NCI-H526 (cell line): ENCODE measurements at places on chromosomes 11 and 22.

DNA sequence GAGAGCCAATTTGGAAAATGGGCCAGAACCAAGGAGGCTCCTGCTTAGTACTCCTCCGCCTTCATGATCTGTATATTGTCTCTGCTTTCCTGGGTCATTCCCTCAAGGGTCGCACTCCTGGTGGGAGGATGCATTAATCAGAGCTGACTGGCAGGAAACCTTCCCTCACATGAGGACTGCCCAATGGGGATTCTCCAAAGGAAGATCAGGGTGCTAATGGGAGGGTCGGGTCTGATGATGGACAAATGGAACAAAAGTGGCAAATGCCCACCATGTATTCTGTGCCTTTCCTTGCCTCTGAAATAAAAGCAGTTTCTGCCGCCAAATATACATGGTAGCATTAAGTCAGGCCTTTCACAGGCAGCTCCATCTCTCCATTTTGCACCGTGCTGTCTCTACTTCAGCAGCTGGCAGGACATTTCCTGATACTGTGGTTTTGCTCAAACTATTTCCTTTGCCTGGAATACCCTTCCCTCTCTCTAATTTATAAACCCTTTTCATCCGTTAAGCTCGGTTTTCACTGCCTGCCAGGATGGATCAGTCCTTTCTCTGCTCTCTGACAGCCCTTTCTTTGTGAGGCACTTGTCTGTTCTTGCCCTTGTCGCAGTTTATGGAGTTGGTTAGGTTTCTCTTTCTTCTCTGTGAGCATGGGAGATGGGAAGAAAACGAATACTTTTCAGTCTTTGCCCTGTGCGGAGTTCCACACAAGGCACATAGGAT, 13.5 kb downstream of the SREBF2 start:
- no peak for DNase-seq

DNA sequence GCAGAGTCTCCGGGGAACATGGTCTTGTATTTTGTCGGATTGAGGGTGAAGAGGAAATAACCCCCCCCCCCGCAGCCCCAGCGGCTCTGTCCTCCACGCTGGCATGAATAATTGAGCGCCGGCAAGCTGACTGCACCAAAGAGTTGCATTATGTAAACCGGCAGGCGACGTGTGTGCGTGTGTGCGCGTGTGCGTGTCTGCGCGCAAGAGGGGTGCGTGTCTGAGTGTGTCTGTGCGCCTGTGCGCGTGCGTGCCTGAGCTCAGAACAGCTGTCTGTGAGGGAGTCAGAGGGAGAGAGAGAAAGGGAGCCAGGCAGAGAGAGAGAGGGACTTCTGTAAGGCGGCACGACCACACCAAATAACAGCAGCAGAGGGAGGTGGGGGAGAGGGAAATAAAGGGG, 94.4 kb downstream of the SCN3B start:
- peak; percentile 96 for DNase-seq

GRCh38 chr11:64444838-64445441, 86.0 kb downstream of the RPS6KA4 start:
- DNase-seq = peak; percentile 12

- DNase-seq = peak; percentile 81
Observed at GRCh38 chr11:22787551-22788162, 41.9 kb downstream of the SVIP start.

GRCh38 chr22:39545386-39546365, 13.1 kb upstream of the RPS19BP1 start:
- DNase-seq = no peak

DNA sequence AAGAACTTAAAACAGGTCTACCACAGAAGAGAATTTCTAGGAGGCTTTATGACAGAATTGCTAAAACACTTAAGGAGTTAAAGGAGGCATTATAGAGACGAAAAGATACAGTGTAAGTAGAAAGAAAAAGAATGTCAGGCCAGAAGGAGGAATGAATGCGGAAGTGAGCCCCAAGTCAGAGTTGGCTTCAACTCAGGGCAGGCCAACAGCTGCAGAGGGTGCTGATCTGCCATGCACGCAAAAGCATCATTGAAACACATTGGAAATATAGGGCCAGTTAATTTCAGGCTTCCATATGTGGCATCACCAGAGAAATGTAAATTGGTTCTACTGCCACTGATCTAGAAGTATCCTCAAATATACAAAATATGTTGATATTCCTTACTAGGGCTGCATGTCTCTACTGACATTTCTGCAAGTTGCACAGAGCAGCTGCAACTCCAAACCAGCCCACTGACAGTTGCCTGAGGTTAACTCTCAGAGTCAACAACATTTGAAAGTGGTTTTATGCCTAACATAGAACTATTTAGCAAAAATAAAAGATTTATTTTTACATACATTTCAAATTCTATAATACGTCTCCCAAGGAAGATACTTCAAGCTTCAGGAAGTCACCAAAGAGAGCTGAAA, 324.1 kb downstream of the C11orf87 start:
- no peak for DNase-seq

GRCh38 chr22:24768537-24769374, 5.8 kb downstream of the PIWIL3 start:
- DNase-seq = peak; percentile 77

GRCh38 chr22:42080287-42080686, 787 bp downstream of the SMDT1 start:
- no peak for DNase-seq

DNA sequence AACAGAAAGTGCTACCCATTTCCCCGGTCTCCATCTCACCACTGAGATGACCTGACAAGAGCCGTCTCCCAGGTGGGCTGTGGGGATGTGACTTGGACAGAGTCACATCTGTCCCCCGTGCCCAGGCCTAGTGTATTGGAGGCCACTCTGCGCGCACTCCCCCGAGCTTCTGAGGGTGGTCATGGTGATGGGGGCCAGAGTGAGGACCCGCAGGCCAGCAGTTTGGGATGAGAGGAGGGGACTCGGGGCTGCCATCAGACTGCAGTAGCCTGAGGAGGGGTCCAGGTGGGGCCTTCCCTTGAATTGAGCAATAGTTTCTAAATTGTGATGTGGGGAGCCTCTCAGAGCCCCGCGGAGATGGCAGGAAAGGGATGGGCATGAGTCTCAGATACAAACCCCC, 852.6 kb downstream of the TBC1D22A start:
- no peak for DNase-seq

- DNase-seq = no peak
Observed at GRCh38 chr11:83070044-83070701, 1.5 kb downstream of the RAB30 start.

DNA sequence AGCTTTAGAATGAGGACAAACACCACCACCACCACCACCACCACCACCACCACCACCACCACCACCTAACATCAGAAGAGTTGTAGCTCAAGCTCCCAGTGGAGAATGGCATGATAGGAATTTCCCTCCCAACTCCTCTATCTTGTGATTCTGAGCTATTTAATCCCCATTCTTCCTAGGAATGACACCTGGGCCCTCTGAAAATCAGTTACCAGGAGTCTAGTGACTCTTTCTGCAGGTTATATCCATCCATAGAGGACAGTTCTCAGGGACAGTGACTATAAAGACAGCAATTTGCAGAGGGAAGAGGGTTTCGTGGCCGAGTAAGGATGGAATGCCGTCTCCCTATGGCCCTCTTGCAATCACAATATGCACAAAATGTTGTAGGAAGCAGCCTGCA, 27.8 kb downstream of the MYH9 start:
- no peak for DNase-seq

- no peak for DNase-seq
Observed at GRCh38 chr11:47620836-47621378, 21.5 kb downstream of the MTCH2 start.

- no peak for DNase-seq
Observed at GRCh38 chr22:46824980-46825544, 62.6 kb downstream of the TBC1D22A start.

GRCh38 chr11:108662700-108663099, 2.2 kb upstream of the DDX10 start:
- no peak for DNase-seq

DNA sequence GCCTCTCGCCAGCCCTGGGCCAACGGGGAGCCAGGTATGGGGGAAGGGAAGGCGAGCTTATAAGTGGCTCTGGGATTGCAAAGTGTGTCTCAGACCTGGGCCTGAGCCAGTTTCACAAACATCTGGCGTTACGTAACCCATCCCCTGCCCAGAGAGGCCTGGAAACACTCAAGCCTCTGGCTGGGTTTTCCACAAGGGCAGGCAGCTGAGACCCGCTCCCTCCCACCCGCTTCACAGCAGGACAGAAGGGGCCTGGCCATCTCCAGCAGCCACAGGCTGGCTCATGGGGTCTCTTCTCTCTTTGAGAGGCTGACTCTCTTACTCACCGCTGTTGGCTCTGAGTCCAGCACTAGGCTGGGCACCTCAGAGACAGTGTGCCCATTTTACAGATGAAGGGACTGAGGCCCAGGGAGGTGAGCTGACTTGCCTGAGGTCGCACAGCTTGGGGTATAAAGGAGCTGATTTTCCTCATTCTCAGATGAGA, 44.5 kb downstream of the TRIOBP start:
- no peak for DNase-seq

DNA sequence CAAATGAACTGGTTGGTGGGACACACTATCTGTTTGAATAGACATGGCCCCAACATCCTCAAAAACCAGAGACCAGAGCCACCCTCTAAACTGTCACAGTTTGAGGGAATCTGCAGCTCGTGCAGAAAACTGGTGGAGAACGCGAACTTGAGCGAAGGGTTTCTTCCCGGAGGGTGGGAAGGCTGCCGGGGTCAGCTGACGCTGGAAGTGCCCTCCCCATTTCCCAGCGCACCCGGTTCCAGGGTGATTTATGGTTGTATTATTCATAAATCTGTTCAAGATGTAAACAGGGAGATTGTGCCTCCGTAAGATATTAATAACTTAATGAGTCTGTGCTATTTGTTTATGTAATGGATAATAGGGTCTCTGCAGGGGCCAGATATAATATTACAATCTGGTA, 1396.7 kb downstream of the BRD1 start:
- no peak for DNase-seq

DNA sequence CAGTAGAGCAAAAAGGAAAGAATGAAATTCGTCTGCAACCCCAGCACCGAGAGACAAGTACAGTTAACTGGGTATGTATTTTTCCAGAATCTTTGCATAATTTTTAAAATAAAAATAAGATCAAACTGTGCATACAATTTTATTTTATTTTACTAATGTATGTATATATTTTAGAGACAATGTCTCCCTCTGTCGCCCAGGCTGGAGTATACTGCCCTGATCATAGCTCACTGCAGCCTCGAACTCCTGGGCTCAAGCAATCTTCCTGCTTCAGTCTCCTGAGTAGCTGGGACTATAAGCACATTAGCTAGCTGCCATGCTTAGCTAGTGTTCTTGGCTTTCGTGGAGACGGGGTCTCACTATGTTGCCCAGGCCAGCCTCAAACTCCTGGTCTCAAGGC, 18.8 kb upstream of the DRD2 start:
- peak; percentile 35 for DNase-seq

GRCh38 chr11:82225930-82226329, 507.7 kb downstream of the FAM181B start:
- DNase-seq = no peak

DNA sequence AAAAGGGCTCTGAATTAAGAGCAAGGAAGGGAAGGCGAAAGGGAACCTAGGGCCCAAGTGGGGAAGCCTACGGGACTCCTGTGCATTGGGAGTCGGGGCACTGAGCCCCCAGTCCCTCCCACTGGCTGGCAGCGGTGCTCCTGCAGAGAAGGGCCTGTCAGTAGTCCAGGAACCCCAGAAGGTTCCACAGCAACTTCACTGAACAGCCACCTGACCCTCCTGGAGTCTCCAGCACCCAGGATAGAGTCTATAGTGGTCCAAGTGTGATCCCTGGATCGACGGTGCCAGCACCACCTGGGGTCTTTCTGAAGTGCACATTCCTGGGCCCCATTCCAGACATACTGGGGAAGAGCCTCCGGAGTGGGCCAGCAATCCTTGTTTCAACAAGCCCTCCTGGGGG, 100.0 kb upstream of the B3GAT1 start:
- no peak for DNase-seq

- DNase-seq = peak; percentile 91
Observed at GRCh38 chr22:19962246-19962908, 20.8 kb upstream of the TXNRD2 start.

DNA sequence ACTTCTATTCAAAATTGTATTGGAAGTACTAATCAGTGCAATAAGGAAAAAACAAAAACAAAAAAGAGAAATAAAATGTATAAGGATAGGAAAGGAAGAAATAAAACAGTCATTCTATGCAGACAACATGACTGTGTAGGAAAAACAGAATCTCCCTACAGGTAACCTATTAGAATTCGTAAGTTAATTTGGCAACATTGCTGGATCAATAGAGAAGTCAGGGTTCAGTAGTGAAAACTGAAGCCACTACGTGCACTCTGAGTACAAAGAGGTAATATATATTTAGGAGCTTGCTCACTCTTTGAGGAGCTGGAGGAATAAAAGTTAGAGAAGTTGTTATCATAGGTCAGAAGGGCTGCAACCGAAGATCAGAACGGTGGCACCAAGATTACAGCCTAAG, 84.0 kb upstream of the BMAL1 start:
- DNase-seq = no peak
